ENCODE measurements at places on chromosomes 1 and 21. TPM values are rescaled to one million over a fixed set of nuclear protein-coding genes. Genes with fewer than 3 reads are reported as not detected.

Gene LCE6A
- total RNA-seq = not detected

- H3K4me1 ChIP-seq = peaks cover 23% of the 10 kb centered on the region
- H3K4me3 ChIP-seq = no peak overlapping the region
- peaks cover 21% of the 10 kb centered on the region for H3K36me3 ChIP-seq
- no peak overlapping the region for H3K27ac ChIP-seq
These were observed 42.9 kb upstream of the TDRD10 start for GRCh38 chr1:154459080-154459479.

DNA sequence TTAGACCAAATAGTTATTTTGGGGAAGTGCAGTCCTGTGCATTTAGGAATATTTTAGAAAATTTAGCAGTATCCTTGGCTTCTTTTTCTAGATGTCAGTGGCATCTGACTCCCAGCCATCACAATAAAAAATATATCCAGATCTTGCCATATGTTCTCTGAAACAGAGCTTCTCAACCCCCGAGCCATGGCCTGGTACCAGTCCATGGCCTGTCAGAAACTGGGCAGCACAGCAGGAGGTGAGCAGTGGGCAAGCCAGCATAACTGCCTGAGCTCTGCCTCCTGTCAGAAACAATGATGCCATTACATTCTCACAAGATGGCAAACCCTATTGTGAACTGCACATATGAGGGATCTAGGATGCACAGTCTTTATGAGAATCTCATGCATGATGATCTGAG is 480.0 kb downstream of the LRRIQ3 start:
- no peaks in the 10 kb centered on the region for H3K4me1 ChIP-seq
- no peak for DNase-seq
- H3K4me3 ChIP-seq = no peak overlapping the region
- H3K27me3 ChIP-seq = no peaks in the 10 kb centered on the region
- H3K27ac ChIP-seq = no peak overlapping the region
- no peaks in the 10 kb centered on the region for H3K36me3 ChIP-seq

DNA sequence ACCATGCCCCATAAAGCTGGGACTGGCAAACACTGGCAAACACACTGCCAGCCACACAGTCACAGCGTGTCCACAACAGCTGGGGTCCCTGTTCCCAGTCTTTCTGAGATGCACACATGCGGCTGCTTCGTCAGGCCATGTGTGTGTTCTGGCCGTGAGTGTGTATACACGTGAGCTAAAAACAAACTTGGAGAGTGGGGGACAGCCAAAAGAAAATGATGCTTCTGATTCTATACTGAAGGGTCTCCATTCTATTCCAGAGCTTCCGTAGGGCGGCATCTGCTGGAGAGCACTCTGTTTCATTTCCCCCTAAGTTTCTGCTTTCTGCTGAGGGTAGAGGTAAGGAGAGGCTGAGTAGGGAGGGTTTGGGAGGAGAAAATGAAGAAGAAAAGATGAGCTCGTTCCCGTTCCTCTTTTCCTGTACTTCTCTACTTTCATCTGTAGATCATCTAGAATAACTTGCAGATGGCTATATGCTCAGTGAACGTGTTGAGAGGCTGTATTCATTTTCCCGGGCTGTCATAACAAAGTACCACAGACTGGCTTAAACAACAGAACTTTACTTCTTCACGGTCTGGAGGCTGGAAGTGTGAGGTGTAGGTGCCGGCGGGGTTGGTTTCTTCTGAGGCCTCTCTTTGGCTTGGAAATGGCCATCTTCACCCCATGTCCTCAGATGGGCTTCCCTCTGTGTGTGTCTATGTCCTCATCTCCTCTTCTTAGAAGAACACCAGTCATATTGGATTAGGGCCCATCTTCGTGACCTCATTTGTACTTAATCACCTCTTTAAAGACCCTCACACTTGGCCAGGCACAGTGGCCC is 151.6 kb downstream of the TOMM20 start:
- H3K36me3 ChIP-seq = no peaks in the 10 kb centered on the region
- H3K4me3 ChIP-seq = no peak overlapping the region
- peaks cover 70% of the 10 kb centered on the region for H3K4me1 ChIP-seq
- peak overlapping the region; percentile 11 for H3K27ac ChIP-seq

DNA sequence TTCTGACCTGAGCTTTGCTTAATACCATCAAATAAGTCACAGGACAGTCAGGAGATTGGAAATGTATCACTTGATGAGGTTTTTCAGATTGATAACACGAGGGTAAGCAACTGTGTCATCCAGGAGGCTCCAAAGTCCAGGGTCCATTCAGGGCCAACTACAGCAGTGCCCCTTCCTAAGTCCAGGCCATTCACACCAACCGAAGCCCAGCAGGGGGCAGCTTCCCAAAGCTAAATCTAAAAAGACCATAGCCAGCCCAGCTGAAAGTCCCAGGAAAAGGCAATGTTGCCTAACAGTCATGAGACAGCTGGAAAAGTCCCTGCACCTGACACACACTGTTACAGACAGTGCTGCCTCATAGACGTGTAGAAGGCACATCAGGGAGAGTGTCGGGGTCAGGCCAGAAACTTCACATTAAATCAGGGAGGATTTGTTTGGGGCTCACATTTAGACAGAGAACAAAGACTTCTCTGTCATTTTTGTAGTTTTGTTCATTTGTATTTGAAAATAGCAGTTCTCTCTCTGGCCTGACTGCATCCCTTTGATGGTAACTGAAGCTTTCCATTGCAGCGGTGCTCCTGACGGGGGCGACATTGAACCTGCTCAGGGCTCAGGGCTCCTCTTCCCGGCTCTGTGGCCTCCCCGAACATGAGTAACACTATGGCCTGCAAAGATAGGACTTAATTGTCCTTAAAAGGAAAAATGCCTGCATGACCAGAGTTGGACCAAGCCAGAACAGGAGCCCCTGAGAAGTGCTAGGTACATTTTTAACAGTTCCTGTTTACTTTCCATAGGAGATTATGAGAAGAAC is 200.4 kb downstream of the NRIP1 start:
- no peak overlapping the region for H3K4me3 ChIP-seq
- DNase-seq = peak; percentile 68
- H3K27me3 ChIP-seq = no peaks in the 10 kb centered on the region
